ENCODE measurements at places on chromosomes 6 and 20. TPM values are rescaled to one million over a fixed set of nuclear protein-coding genes. Genes with fewer than 3 reads are reported as not detected.

GRCh38 chr6:16737925-16738324 lies 23.3 kb downstream of the ATXN1 start:
- H3K4me1 ChIP-seq, result peaks cover 76% of the 10 kb centered on the region
- no peak for DNase-seq
- H3K27me3 ChIP-seq, result no peaks in the 10 kb centered on the region

- no peak for DNase-seq
- H3K36me3 ChIP-seq, result no peaks in the 10 kb centered on the region
- H3K27ac ChIP-seq, result no peak overlapping the region
- H3K4me1 ChIP-seq, result no peaks in the 10 kb centered on the region
Observed at GRCh38 chr6:161356167-161356854, 82.5 kb upstream of the AGPAT4 start.

GRCh38 chr6:124676033-124676432 lies 286.2 kb upstream of the RNF217 start:
- H3K4me3 ChIP-seq, result no peak overlapping the region
- no peaks in the 10 kb centered on the region for H3K36me3 ChIP-seq
- no peaks in the 10 kb centered on the region for H3K27me3 ChIP-seq
- no peaks in the 10 kb centered on the region for H3K4me1 ChIP-seq
- DNase-seq, result no peak

DNA sequence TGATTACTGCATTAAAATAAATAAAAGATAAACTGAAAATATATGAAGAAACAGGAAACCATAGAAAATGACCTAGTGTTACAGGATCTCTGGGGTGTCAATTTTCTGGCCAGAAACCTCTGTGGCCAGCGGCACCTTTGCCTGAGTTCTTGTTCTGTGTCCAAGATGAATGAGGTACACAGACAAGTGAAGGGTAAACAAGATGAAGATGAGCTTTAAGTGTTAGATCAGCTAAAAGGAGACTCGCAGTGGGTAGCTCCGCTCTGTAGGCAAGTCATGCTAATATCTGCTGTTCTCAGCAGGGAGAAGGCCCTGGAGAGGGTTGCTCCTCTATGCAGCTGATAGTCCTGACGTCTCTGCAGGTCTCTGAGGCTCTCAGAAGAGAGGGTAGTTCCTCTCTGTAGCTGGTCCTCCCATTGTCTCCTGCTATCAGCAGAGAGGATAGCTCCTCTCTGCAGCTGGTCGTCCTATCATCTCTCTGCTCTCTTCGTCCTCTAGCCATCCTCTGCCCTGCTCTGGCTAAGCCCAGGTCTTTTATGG lies 35.9 kb upstream of the TBC1D22B start:
- H3K27ac ChIP-seq, result no peak overlapping the region
- H3K4me3 ChIP-seq, result peak overlapping the region; percentile 73
- H3K36me3 ChIP-seq, result no peaks in the 10 kb centered on the region

- no peak for DNase-seq
- H3K4me1 ChIP-seq, result peaks cover 44% of the 10 kb centered on the region
- H3K27me3 ChIP-seq, result no peaks in the 10 kb centered on the region
- no peak overlapping the region for H3K27ac ChIP-seq
- H3K36me3 ChIP-seq, result peaks cover 8% of the 10 kb centered on the region
Observed at GRCh38 chr20:49306903-49307620, 29.2 kb upstream of the ZNFX1 start.

- peak overlapping the region; percentile 44 for H3K4me3 ChIP-seq
- peak overlapping the region; percentile 55 for H3K27ac ChIP-seq
- H3K36me3 ChIP-seq, result peaks cover 28% of the 10 kb centered on the region
Observed at GRCh38 chr6:130138909-130139242, 83.9 kb downstream of the SAMD3 start.

GRCh38 chr6:33030245-33030644 lies 20.9 kb upstream of the HLA-DOA start:
- no peak for DNase-seq
- H3K4me1 ChIP-seq, result peaks cover 15% of the 10 kb centered on the region
- H3K4me3 ChIP-seq, result no peak overlapping the region
- no peak overlapping the region for H3K27ac ChIP-seq

GRCh38 chr6:94196891-94197290 lies 777.5 kb upstream of the EPHA7 start:
- no peaks in the 10 kb centered on the region for H3K36me3 ChIP-seq
- no peak overlapping the region for H3K27ac ChIP-seq
- DNase-seq, result no peak
- H3K27me3 ChIP-seq, result no peaks in the 10 kb centered on the region
- H3K4me1 ChIP-seq, result no peaks in the 10 kb centered on the region
- H3K4me3 ChIP-seq, result no peak overlapping the region

GRCh38 chr6:16471222-16471909 lies 233.0 kb downstream of the GMPR start:
- H3K4me3 ChIP-seq, result no peak overlapping the region
- peaks cover 3% of the 10 kb centered on the region for H3K36me3 ChIP-seq
- H3K4me1 ChIP-seq, result peaks cover 88% of the 10 kb centered on the region
- no peak for DNase-seq
- peak overlapping the region; percentile 69 for H3K27ac ChIP-seq

DNA sequence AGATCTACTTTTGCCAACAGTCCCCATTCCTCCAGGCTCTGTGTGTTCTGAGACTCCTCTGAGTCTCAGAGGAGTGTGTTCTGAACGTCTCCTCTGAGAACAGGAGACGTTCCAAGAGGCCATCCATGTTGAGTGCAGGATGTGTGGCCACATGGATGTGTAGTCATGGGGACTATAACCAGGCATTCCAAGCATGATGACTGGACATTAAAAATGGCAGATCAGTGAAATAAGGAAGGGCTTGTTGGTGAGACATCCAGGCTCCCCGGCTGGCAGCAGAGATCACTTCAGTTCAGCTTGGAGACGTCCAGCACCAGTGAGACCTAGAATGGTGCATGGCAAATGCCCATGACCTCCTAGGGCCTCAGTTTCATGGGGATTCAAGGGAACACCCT lies 34.3 kb upstream of the POU5F1 start:
- peak overlapping the region; percentile 78 for H3K4me3 ChIP-seq
- no peaks in the 10 kb centered on the region for H3K27me3 ChIP-seq
- DNase-seq, result no peak
- H3K4me1 ChIP-seq, result peaks cover 48% of the 10 kb centered on the region
- H3K36me3 ChIP-seq, result peaks cover 14% of the 10 kb centered on the region

GRCh38 chr6:21807299-21808044 lies 213.9 kb downstream of the SOX4 start:
- DNase-seq, result no peak
- no peaks in the 10 kb centered on the region for H3K27me3 ChIP-seq
- H3K36me3 ChIP-seq, result no peaks in the 10 kb centered on the region
- H3K27ac ChIP-seq, result no peak overlapping the region
- H3K4me3 ChIP-seq, result no peak overlapping the region
- no peaks in the 10 kb centered on the region for H3K4me1 ChIP-seq

GRCh38 chr6:75077701-75078100 lies 128.2 kb downstream of the COL12A1 start:
- H3K4me3 ChIP-seq, result no peak overlapping the region
- no peak overlapping the region for H3K27ac ChIP-seq
- no peaks in the 10 kb centered on the region for H3K27me3 ChIP-seq

GRCh38 chr6:24760210-24760609 lies 14.5 kb upstream of the GMNN start:
- H3K4me3 ChIP-seq, result no peak overlapping the region
- H3K27me3 ChIP-seq, result no peaks in the 10 kb centered on the region

The CPNE5 gene
- total RNA-seq, result 1.8 TPM

The THBS2 gene
- total RNA-seq, result not detected

The MAS1 gene
- not detected for total RNA-seq
